ENCODE measurements at places on chromosomes 3 and 15.
A peak's percentile ranks its signal among the peaks of the same experiment; 100 is the strongest.

- no peak for DNase-seq
Measured at GRCh38 chr15:90819390-90819789, 49.0 kb upstream of the FURIN start.

DNA sequence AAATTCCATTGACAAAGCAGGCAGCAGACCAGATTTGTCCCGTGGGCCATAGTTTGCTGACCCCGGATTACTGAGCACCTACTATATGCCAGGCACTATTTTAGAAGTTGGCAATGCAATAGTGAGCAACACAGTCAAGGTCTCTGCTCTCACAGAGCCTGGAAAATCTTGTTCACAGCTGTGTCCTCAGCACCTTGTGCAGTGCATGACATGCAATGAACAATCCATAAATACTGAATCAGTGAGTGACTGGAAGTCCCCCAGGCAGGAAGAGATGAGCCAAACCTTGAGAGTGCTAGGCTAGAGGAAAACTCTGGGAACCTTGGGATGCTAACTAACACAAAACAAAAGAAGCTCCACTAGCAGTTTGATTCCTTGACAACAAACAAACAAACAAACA lies 14.4 kb downstream of the TM4SF1 start:
- DNase-seq: peak; percentile 85

DNA sequence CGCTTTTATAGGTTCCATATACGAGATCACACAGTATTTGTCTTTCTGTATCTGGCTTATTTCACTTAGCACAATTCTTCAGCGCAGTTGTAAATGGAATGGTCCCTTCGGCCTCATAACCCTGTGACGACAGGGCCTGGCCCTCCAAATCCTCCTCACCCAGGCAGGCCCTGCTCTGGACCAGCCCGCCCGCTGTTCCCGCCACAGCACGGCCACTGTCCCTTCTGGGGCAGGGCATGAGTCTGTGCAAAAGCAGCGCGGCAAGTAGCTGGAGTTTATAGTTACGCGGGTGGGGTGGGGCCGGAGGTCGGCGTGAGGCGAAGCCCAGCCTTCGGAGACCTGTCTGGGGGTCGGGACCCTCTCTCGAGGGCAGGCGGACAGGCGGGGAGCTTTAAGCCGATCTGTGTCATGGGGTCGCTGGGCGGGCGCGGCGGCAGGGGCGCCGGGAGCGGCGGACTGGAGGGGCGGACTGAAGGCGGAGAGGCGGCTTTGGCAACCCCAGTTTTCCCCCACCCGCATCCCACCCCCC lies 543 bp downstream of the ARPIN start:
- peak; percentile 56 for DNase-seq

DNA sequence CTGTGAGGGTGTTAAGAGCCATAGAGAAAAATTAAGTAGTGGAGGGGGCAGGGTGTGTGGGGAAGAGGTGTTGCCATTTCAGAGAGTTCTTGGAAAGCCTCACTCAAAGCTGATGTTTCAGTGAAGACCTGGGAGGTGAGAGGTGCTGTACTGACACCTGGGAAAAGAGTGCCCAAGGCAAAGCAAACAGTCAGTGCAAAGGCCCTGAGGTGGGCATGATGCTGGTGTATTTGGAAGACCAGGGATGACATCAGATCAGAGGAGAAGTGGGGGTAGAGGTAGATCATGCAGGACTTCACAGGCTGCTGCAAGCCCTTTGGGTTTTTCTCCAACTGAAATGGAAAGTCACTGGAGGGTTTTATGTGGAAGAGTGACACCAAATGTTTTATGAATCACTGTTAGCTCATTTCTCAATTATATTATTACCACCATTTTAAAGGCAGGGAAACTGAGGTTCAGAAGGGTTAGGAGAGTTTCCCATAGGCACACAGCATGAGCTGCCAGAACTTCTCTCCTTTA lies 42.8 kb upstream of the SMAD3 start:
- DNase-seq: no peak

DNA sequence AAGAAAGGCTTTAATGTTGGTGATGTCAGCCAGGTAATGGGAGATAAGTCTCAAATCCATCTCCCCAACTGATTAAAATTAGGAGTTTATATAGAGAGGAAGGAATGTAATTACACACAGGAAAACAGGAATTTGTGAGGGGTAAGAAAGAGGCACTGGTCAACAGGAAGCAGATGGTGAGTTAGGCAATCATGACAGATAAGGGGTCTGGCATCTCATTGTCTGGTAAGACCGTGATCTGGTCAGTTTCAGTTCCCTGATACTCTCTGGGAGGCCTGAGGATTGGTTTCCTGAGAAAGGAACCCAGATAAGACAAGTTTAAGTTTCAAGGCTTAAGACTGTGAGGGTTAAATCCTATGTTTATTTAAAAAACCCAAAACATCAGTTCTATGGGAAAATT lies 414.7 kb upstream of the ARRDC4 start:
- DNase-seq: no peak

DNA sequence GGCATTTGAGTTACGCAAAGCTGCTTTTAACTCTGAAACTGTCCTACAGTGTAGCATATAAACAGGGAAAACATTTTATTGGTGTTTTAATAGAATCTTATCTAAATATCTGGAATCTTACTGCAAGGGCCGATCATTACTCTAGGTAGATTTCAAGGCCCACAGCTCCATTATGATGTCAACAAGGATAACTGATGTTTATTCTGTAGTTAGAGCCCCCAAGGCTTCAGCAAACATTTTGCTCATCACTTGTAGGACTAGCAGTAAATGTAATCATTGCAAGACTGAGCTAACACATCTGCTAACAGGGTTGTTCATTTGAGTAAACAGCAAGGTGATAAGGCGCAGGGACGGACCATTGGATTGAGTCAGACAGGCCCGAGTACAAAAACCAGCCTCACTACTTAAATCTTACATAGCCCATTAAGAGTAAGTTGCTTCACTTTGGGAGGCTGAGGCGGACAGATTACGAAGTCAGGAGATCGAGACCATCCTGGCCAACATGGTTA lies 332.5 kb upstream of the TPRG1 start:
- DNase-seq: no peak

- no peak for DNase-seq
Measured at GRCh38 chr3:66139415-66139814, 81.4 kb upstream of the SLC25A26 start.

DNA sequence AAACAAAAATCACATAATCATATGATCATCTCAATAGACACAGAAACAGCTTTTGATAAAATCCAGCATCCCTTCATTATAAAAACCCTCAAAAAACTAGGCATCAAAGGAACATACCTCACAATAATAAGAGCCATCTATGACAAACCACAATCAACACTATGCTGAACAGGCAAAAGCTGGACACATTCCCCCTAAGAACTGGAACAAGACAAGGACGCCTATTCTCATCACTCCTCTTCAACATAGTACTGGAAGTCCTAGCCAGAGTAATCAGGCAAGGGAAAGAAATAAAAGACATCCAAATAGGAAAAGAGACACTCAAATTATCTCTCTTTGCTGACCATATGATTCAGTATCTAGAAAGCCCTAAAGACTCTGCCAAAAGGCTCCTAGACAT lies 54.9 kb upstream of the SLC12A8 start:
- DNase-seq: no peak

GRCh38 chr15:64695561-64695992 lies 79.8 kb downstream of the RBPMS2 start:
- no peak for DNase-seq

- no peak for DNase-seq
Measured at GRCh38 chr3:120057626-120058025, 36.6 kb downstream of the GSK3B start.

DNA sequence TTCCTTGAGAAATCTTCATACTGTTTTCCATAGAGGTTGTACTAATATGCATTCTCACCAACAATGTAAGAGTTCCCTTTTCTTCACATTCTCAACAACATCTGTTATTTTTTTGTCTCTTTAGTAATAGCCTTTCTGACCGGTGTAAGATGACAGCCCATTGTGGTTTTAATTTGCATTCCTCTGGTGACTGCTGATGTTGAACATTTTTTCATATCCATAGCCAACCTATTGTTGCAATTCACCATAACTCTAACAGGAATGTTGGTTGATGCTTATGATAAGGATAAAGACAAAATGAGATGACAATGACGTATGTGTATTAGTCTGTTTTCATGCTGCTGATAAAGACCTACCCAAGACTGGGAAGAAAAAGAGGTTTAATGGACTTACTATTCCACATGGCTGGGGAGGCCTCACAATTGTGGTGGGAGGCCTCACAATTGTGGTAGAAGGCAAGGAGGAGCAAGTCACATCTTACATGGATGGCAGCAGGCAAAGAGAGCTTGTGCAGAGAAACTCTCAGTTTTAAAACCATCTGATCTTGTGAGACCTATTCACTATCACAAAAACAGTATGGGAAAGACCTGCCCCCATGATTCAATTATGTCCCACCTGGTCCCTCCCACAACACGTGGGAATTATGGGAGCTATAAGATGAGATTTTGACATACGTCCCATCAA lies 37.6 kb upstream of the RHCG start:
- peak; percentile 23 for DNase-seq

DNA sequence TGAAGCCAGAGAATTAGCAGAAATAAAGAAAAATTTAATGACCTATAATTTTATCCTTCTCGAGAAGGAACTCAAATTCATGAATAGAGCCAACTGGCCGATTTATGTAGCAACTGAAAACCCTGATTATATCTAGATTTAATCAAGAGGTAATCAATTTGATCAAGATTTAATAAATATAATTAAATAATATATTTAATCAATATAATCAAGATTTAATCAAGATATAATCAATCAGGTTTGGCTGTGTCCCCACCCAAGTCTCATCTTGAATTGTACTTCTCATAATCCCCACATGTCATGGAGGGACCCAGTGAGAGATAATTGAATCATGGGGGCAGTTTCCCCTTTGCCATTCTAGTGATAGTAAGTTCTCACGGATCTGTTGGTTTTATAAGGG lies 181.2 kb upstream of the CDIN1 start:
- no peak for DNase-seq

DNA sequence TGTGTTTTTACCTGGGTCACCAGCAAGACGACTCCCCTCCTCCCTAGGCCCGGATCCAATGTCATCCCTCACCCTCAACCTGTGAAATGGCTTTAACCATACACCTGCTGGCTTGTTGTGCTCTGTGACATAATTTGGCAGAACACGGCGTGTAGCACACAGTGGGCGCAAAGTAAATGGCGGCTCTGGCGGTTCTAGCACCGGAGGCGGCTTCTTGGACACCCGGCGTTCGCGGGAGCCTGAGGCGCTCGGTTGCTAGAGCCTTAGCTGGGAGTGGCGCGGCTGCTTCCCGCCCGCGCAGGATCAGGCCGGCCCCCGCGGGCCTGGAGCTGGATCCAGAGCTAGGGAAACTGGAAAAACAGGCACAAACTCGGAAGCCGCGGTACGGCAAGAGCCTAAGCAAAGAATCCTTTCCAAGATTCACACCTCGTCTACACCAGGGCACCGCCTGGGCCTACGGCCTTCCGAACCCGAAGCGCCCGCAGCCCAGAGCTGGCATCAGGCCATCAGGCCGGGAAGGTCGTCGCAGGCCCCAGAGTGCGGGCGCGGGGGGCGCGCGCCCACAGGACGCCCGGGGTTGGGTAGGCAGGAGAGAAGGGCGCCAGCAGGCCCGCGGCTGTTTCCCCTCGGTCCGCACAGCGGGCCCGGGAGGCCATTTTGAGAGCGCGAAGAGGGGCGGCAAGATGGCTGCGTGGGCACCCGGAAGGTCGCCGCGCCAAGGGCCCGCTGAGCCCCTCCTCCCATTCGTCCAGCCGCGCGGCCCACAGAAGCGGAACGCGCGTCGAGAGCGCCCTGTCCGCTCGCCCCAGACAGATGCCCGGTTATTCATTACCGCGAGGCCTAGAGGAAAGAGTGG lies 43.9 kb upstream of the POLG start:
- DNase-seq: peak; percentile 36
